CD4-positive, alpha-beta T cell treated with Interleukin-17A for 1 hour (primary cell): ENCODE measurements at places on chromosomes 11 and 22.

- DNase-seq: no peak
Measured at GRCh38 chr22:24482575-24482974, 12.6 kb upstream of the UPB1 start.

- DNase-seq: no peak
Measured at GRCh38 chr11:19800714-19801519, 88.3 kb downstream of the NAV2 start.

- DNase-seq: no peak
Measured at GRCh38 chr11:127524618-127525017, 524.0 kb upstream of the KIRREL3 start.

GRCh38 chr11:75656044-75656727, 12.7 kb downstream of the MAP6 start:
- DNase-seq: no peak

GRCh38 chr22:47041271-47042115, 279.0 kb downstream of the TBC1D22A start:
- no peak for DNase-seq

DNA sequence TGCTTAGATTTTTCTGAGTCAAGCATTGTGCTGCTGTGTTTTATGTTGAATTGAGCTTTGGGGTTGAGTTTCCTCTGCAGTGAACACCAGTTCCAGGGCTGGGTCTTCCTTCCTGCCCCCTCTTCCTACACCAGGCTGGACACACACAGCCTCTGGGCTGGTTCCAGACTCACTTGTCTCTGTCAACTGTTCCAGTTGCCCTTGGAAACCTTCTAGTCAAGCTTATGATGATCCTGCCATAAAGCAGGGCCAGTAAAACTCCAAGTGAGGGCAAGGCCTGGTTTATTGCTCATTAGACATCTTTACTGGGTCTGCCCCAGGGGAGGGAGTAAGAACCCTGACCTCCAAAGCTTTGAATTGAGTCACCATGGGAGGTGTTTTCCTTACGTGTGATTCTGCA, 61.1 kb downstream of the KIAA1671 start:
- DNase-seq: no peak

DNA sequence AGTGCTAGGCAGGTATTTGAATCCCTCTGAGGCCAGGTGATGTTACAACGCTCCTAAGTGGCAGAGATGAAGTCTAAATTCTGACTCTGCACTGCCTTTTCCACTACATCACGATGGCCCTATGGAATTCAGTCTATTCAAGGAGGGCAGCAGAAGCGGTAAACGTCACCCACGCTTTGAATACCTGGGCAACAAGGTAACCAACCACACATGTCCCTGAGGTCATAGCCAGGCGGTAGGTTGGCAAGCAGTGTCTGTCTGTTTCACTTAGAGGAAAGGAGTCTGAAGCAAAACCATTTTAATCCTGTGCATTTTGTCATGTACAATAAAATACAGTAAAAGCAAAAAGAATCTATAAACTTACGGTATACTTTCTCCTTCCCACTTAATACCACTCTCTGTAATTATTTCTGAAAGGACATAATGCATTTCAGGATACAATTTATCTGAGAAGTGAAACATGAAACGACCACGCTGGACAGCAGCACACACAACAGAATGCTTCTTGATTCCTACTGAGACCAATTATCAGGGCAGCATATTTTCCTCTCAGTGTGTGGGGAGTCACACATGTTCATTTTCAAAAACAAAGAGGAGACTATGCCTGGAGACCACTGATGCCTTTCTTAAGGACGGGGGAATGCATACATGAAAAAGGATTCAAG, 51.3 kb downstream of the PRDM10 start:
- DNase-seq: no peak

GRCh38 chr22:48890693-48891554, 936.7 kb downstream of the BRD1 start:
- DNase-seq: no peak

DNA sequence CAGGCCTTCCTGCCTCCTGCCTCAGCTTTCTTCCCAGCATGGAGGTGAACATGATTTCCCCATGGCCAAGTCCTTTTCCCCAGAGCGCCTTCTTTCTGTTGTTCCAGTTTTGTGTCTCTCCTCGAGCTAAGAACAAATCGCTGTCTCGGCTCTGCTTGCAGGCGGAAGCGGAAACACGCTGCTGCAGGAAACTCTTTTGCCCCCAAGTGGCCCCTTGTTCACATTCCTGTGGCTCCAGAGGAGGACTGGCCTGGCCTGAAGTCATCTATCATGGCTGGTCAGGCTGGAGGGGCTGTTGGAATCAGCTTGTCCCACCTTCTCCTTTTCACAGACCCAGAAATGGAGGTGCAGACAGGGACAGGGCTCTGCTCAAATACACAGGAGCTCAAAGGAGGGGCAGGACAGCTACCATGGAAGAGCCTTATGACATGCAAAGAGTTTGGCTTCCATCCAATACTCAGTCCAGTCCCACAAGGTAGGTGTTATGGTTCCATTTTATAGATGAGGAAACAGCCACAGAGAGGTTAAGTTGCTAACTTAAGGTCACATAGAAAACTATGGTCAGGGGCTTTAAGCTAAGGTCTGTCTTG, 182.2 kb upstream of the SYT13 start:
- no peak for DNase-seq

GRCh38 chr11:125063429-125064043, 431 bp downstream of the SLC37A2 start:
- no peak for DNase-seq

- DNase-seq: no peak
Measured at GRCh38 chr11:78525720-78526119, 48.9 kb downstream of the NARS2 start.

DNA sequence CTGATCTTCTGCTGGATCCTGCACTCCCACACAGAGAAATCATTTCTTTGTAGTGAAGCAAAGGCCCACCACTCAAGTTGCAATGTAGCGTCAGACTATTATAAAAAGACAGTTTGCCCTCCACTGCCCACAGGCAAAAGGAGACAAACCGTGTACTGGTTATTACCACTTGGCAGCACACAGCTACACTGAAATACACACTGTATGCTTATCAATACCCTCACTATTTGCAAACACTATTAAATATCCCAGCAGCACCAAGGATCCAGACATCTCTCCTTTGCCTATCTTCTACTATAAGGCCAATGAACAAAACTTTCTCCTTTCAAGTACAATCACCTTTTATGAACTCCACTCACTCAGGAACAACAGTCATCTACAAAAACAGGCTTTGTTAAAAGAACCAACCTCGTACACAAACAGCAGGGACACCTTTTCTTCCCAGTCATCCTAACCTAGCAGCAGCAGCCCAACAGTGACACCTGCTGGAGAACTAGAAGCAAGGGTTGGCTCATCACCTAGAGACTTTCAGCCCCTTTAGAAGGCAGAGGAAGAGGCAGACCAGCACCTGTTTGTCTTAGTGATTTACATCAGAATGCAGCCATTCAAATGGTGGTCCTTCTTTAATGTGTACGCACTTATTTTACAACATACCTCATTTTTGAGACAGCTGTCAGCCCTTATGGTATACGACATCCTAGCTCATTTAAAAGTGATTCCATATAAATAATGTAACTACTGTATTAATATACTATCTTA, 56.1 kb downstream of the AMBRA1 start:
- DNase-seq: peak; percentile 77

DNA sequence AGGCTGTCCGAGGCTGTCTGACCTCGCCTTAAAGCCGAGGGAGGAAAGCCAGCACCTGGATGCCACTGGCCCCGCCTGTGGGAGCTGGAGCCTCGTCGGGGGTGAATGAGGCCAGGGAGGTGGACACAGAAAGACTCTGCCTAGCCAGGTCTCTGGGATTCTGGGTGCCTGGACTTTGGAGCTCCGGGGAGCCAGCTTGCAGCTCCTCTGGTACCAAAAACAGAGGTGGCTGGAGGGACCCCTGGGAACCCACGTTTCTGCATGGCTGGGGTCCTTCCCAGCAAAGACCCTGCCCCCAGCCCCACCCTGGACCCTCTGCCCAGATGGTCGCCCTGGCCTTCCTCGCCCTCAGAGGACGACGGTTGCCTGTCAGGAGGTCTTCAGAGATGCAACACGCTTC, 239.7 kb downstream of the BRD1 start:
- no peak for DNase-seq

DNA sequence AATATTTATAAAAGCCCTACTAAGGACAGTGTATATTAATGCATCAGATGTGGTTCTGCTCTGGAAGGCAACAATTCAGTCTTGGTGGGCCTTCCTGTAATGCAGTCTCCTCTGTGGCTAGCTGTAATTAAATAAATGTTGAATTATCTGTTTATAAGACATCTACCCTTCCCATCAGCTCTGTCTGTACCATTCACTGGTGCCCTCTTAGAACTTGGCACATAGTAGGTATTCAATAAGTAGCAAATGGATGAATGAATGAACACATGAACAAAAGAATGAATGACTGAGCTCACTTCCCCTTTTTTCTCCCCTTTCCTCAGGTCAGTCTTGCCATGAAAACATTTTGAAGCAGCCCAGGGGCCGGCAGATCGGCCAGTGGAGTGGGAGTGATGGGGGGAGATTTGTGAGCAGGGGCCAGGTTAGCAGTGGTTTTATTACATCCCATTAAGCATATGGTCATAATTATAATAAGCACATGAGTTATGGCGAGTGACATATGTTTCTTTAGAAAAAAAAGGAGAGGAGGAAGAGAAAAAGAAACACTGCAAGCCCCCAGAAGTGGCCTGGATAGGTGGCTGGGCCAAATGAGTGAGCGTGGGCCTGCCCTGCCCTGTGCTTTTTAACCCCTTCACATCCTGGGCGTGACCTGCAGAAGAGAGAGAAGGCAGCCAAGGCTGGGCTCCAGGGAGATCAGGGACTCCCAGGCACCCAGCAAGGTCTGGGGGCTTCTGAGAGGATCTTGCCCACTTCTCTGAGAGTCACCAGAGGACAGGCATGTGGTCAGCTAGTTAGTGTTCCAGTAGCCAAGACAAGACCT, 48.6 kb upstream of the CD82 start:
- DNase-seq: no peak

DNA sequence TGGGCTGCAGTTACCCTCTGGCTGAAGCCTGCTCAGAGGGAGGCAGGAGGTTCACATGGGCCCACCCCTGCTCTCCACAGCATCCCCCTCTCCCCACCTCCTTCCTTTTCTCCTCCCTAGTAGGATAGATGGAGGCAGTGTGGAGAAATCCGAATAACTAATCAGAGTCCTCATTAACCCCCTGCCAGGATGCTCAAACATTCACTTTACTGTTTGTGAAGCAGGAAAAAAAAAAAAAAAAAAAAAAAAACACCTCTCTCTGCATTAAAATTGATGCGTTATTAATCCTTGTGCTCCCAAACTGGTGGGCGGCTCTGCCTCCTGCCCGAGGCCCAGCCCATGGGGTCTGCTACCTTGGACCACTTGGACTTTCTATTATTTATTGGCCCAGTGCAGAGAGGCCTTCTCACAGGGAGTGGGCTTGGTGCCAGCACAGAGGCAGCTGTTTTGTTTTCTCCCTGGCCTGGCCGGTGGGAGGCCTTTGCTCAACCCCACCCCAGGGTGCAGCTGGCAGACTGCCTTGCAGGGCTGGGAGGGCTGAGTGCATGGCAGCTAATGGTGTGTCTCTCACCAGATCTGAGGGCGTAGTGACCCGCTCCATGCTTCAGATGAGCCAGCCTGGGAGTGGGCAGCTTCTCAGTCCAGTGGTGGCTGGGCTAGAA, 150.7 kb downstream of the PKNOX2 start:
- no peak for DNase-seq

DNA sequence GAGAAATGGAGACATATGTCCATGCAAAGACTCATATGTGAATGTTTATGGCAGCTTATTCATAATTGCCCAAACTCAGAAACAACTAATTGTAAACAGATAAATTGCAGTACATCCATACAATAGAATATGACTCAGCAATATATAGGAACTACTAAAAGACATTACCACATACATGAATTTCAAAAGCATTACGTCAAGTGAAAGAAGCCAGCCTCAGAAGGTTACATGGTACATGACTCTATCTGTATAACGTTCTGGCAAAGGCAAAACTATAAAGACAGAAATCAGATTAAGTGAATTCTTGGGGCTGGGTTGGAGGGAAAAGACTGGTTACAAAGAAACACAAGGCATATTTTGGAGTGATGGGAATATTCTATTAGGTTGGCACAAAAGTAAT, 7.2 kb downstream of the KCTD21 start:
- DNase-seq: no peak

DNA sequence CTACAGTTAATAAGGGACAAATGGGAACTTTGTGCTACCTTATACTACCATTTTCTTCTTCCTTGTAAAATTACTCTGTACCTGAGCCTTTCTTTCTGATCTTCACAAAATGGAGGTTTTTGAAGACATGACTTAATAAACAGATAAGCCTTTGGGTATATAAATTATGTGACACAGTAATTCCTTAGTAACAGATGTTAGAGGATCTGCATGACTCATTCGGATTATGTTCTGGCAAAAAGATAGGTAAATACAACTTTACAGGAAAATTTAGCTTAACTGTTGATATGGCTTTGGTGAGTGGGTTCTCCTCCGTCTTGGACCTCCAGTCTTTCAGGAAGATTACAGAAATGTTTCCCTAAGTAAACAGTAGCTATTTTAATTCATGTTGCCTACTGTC, 61.8 kb downstream of the BID start:
- no peak for DNase-seq

DNA sequence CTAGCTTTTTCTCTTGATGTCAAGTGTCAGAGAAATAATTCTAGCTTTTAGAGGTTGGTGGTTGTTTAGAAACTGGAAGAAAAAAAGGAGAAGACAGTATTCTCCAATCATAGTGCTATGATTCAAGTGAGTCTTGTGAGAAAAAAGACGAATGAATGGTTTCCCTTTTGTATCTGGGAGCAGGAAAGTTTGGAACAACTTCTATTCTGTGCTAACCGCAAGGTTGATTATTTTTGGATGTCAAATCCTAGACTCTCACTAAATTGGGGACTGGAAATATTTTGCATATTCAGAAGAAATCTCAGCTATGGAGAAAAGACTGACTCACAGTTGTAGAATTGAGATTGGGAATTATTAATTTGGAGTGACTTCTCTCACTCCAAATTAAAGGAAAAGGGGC, 69.2 kb downstream of the SYT13 start:
- no peak for DNase-seq

DNA sequence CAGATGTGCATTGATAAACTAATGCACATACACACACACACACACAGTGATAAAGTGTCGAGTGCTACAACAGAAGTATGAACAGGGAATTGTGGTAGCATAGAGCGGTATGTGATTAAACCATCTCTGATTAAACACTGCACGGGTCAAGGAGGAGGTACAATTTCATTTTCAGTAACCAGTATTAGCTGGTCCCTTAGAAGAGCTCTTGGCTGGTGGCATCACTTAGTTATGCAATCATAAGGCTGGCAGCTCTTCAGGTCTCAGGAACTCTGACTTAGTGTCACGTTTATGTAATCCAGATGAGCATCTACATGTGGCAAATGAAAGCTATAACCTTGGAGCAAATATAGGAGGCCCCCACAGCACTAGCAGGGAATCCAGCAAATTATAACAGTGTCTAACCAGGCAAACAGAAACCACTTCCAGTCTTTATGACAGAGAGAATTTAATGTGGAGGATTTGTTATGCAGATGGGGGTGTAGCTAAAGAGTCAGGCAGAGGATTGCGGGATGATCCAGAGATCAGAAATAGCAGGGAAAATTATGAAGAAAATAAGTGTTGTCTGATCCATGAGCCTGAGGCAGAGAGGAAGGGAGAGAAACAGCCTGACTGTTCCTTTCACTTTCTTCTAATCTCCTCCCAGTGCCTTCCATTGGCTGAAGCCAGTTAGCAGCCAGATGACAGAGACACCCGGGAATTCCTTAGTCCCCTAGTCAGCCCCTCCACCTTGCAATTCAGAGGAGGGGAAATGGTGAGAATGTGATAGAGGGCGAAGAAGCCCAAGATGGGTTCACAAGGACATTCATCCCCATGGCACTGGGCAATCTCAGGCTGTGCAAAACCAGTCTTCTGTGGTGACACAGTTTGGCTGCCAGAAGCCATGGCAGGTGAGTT, 533.1 kb upstream of the TENM4 start:
- no peak for DNase-seq
